Fibroblast of skin of right quadriceps (primary cell): ENCODE measurements at places on chromosomes 3 and 15.
A peak's percentile ranks its signal among the peaks of the same experiment; 100 is the strongest.

GRCh38 chr15:80779658-80780415, 667 bp downstream of the CEMIP start:
- no peak for DNase-seq

DNA sequence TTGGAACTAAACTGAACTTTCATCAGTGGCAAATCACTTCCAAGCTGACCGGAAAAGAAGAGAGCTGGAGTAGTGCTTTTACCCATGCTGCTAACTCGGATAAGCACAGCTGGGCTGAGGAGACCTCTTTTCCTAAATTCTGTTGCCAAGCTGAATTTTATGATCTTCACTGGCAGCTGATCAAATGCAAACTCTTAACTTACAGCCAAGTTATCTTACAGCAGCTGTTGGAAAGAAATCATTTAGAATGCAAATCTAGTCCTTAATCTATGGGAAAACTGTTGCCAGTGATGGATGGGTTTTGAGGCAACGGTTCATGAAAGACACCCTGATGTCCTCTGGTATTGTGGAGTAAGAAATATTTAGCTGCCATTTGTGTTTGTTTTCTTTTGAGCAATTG, 216.5 kb downstream of the ZNF385D start:
- DNase-seq: no peak

DNA sequence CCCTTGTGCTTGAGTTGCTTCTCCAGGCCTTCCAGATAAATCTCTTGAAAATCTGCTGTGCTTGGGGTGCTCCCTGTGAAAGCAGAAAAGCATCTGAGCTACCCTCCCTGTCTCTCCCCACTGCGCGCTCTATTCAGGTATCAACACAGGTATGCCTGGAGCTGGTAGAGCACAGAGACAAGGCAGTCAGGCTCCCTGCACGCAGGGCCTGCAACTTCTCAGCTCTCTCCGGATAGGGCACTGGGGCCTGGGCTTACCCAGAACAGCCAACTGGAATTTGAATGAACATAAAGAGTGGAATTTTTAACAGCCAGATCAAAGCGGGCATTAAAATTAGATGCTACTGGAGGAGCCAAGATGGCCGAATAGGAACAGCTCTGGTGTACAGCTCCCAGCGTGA, 183.6 kb downstream of the XXYLT1 start:
- DNase-seq: no peak

- DNase-seq: no peak
Measured at GRCh38 chr3:175047786-175048185, 188.7 kb downstream of the NAALADL2 start.

DNA sequence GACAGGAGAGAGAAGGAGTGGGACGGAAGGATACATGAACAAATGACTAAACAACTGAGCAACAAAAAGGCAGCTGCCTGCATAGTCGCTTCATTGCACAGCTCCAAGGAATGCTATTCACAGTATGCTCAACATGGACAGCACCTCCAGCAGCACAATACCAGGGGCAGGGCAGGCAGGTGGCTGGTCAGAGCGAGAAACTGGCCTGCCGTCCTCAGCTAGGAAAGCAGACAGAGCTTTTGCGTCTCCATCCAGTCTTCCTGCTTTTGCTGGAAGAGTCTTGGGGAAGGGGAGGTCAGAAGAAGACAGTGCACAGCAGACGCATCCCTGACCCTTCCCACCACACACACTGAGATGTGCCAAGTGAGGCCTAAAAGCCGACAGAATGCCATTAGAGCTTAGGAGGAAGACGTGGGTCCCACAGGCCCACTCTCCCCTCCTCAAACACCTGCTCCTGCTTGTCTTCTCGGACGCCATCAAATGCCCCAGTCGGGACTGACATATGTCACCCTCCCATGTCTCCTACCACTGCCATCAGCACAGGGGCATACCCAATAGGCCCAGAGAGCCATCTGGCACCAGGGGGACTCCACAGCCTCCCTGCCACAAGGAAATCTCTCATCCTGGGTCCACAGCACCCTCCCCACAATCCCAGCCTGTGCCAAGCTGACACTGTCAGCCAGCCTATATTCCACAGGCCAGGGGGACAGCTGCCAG, 3.9 kb downstream of the RAB6B start:
- no peak for DNase-seq

GRCh38 chr15:100580414-100580813, 21.6 kb downstream of the LINS1 start:
- no peak for DNase-seq

DNA sequence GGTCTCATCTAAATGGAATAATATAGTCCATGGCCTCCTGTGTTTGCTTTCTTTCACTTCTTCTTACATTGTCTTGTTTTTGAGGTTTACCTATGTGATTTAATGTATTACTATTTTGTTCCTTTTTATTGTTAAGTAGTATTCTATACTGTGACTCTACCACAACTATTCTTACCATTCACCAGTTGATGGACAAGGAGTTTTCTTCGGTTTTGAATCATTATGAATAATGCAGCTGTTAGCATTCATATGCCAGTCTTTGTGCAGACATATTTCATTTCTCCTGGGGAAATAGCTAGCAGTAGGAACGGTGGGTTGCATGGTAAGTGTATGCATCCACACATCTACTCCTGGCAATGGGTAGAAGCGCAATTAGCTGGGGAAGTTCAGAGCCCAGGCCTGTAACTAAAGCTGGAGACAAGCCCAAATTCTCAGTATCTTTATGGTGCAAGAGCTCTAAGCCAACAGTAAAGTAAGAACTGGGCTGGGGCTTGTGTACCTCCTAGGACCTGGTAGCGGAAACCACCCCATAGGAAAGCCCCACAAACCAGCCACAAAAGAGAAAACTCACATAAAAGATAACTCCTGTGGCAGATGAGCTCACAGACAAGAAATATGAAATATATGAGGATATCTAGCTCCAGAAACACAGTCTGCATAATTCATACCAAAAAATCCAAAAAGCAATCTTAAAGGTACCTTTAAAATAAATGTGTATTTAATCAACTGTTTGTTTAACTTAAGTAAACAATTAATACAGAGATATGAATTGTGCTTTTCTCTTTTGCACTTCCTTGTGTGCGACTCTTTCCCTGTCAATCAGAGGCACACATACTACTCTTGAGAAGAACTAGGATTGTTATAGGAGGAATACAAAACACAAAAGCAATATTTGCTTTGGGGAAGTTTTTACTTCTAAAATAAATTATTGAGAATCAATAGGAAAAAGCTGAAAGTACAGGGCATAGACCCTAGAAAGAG, 2.7 kb upstream of the CSTA start:
- no peak for DNase-seq

- no peak for DNase-seq
Measured at GRCh38 chr15:93196135-93196670, 107.2 kb upstream of the RGMA start.

- DNase-seq: no peak
Measured at GRCh38 chr3:82347585-82347984, 586.1 kb upstream of the GBE1 start.

GRCh38 chr15:101172501-101173071, 79.3 kb downstream of the CHSY1 start:
- DNase-seq: peak; percentile 69

DNA sequence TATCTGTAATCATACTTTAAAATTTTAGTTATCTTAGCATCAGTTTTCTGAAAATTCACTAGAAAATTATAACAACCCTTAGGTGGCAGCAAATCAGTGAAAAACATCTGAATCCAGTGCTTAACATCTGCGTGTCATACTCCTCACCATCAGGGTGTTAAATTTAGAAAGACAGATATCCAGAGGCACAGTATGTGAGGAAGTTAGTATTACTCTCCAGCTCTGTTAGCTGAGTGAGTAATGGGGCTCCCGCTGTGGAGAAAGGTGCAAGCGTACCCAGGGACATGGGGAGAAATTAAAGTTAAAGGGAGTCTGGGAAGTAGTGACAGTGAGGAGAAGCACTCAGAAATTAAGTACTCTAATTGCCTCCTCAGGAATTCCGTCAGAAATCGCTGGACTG, 50.9 kb downstream of the CEP63 start:
- DNase-seq: no peak

- peak; percentile 8 for DNase-seq
Measured at GRCh38 chr3:30135190-30135589, 471.2 kb upstream of the TGFBR2 start.

DNA sequence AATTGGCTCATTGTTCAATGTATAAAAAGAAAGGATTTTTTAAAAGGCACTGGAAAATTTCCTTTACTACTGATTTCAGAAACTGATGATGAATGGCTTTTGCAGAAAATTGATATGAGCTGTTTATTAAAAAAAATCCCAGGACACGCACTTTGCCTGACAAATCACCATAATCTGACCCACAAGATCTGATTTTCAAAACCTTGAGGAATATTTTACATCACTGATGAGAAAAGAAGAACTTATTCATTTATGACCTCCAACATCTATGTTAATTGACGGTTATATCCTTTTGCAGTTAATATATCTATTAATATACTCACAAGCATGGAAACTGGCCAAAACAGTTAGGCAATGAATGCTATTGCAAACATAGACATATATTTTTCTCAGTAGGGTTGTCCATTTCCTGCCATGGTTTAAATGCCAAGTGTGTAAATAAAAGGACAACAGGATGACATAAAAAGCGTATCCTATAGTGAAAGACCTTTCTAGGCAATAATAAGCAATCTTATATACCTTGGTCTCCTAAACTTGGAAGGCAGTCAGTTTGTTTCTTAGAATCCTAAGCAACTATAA, 109.7 kb upstream of the SLC7A14 start:
- peak; percentile 32 for DNase-seq

DNA sequence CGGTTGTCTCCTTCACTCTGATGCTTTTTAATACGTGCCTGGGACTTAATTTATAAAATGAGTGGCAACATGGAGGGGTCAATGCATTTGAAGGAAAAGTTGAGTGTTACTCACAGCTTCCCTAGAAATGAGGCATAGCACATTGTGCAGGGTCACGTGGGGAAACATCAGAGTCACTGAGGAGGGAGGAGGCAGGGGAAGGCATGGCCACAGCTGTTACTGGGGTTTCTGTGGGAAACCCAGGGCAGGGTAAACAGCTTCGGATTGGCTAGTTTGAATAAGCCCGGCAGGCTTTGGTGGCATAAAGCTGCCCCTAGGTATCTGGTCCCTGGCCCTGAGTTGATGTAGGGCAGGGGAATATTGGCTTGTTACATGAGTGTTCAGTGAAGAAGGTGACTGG, 98.9 kb upstream of the ST8SIA2 start:
- no peak for DNase-seq

GRCh38 chr3:175404027-175404426, 544.9 kb downstream of the NAALADL2 start:
- peak; percentile 43 for DNase-seq

GRCh38 chr3:186209810-186210752, 101.2 kb upstream of the ETV5 start:
- DNase-seq: peak; percentile 59

- DNase-seq: peak; percentile 50
Measured at GRCh38 chr15:89781891-89782618, 5.9 kb downstream of the MESP2 start.

GRCh38 chr15:40136470-40137302, 24.2 kb upstream of the BUB1B start:
- DNase-seq: no peak

GRCh38 chr3:105676621-105677300, 192.1 kb downstream of the CBLB start:
- no peak for DNase-seq

DNA sequence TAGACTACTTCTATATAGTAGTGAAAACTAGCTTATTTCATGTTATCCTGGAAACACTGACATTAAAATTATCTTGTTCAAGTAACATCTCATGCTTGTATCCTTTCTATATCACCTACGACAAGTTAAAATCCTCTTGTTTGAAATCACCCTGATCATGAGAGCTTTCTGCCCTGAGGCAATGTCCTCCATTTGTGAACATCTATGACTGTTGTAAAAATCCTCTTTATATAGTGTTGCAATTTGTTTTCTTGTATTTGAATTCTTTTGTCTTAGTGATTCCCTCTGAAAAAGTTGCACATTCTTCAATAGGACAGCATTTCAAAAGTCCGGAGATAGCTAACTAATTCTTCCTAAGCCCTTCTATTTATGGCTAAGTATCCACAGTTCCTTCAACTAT, 480.3 kb downstream of the NSUN3 start:
- no peak for DNase-seq

- peak; percentile 53 for DNase-seq
Measured at GRCh38 chr3:86954226-86954625, 36.7 kb downstream of the VGLL3 start.

- DNase-seq: no peak
Measured at GRCh38 chr3:65558826-65559225, 479.9 kb downstream of the MAGI1 start.

GRCh38 chr3:64398476-64398875, 173.2 kb upstream of the PRICKLE2 start:
- DNase-seq: peak; percentile 90

- DNase-seq: peak; percentile 6
Measured at GRCh38 chr3:43497422-43497821, 124.4 kb downstream of the ANO10 start.

DNA sequence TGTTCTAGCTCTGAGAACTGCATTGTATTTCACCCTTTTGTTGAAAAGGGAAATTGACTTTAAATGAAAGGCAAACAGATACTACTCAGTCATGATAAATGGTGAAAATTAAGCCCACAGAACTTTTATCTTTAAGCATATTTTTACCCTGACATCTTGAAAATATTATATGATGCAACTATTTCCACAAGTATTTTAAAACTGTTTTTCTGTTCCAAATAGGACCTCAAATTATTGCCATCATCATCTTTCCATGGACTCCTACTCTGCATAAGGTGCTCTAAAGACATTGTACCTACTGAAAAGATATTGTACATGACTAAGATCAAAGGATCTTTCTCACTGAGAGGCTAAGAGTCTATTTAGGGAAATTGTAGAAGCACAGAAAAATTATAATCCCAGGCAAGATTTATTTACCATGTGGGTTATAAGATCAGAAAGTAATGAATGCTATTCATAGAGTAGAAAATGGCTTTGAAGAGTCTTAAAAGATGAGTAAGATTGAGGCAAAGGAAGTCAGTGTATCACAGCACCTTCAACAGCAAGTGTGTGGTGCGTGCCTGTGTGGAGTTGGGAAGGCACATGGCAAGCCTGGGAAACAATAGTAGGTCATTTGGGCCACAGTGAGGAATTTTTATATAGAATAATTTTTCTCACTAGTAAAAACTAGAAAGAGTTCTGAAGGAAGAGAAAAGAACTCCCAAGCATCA, 68.8 kb downstream of the VGLL3 start:
- DNase-seq: peak; percentile 41

DNA sequence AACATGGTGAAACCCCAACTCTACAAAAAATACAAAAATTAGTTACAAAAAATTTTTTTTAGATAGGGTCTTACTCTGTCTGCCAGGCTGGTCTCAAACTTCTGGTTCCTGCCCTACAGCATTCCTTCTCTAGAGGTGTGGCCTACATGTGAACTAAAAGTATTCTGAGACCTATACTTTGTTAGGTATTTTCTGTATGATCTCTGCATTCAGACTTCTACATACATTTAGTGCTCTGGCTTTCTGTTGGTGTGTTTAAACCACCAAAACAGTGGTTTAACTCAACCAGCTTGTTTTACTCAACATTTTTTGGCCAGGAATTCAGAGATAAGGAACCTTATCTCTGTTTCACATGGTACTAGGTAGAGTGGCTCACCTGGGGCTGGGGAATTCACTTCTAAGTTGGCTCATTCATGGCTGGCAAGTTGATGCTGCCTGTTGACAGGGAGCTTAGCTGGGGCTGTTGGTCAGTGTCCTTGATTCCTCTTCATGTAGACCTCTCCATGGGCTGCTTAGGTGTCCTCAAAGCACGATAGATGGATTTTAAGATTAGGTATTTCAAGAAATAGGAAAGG, 41.4 kb upstream of the BSN start:
- no peak for DNase-seq

- DNase-seq: peak; percentile 49
Measured at GRCh38 chr15:91263632-91264531, 163.8 kb downstream of the SV2B start.
